ENCODE measurements at places on chromosomes 2 and 18.

GRCh38 chr2:47519147-47519537 is 116.2 kb downstream of the MSH2 start:
- DNase-seq, result no peak

GRCh38 chr2:232636788-232637420 is 3.5 kb downstream of the EFHD1 start:
- no peak for DNase-seq

DNA sequence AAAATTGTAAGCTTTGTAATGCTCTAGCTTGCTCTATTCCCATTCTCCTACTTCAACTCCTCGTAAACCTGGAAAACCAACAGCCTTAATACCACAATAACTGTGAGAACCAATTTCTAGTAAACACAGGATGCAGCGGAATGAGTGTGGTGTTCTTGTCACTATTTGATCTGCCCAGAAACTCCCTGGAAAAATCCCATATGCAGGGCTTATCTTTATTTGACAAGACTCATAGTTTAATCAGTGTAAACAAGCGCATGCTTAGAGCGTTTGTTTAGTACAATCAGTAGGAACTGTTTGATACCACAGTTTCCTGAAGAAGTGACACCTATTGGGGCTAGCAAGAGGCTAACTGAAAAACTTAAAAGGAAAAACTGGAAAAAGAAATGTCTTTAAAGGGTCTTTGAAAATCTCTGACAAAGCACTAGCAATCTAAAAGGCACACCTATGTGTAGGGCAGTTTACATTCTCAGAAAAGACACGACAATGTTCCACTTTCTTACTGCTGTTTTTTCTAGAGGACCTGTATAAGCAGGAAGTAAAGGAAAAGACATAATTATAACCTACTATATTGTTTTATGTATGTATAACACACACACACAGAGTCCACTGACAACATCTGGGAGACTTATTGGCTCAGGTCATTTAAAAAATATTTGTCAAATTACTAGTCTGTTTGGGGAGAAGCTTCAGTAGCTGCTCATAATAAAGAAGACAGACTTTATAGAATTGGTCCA is 241.4 kb upstream of the KLHL14 start:
- no peak for DNase-seq

- DNase-seq, result no peak
These were observed 147.6 kb upstream of the CCDC68 start for GRCh38 chr18:55106906-55107305.

- DNase-seq, result no peak
These were observed 167.9 kb downstream of the IRS1 start for GRCh38 chr2:226631671-226632070.

GRCh38 chr2:71859211-71859847 is 288.3 kb downstream of the CYP26B1 start:
- DNase-seq, result no peak

All from KG1 (cell line).